ENCODE measurements at places on chromosomes 11 and 22.

- DNase-seq, result no peak
These were observed 41.1 kb downstream of the RPL27A start for GRCh38 chr11:8723711-8724110.

DNA sequence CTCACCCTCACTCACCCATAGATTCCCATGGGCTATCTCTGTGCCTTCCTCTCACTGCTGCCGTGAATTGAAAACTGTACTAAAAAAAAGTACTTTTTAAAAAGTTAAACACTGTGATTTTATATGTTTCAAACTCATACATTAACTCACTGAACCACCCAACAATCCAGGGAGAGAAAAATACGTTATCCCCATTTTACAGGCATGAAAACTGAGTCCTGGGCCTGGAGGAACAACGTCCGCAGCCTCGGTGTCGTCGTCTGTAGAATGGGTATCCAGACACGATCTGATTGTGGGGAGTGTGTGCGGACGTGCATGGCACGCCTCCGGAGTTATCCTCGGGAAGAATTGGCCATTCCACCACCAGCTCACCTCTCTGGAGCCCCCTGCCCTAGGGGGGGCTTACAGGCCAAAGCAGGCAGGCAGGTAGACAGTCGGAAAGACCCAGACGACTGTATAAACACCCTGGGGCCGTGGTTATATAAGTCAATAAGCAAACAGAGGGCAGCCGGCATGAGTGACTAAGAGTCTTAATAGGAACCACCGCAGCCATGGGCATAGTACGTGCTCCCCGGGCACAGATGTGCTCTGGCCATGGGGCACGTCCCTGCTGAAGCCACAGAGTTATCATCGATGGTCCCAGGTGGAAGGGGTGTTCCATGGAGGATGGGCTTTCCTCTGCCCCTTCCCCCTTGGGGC is 7.1 kb upstream of the PDGFB start:
- DNase-seq, result no peak

DNA sequence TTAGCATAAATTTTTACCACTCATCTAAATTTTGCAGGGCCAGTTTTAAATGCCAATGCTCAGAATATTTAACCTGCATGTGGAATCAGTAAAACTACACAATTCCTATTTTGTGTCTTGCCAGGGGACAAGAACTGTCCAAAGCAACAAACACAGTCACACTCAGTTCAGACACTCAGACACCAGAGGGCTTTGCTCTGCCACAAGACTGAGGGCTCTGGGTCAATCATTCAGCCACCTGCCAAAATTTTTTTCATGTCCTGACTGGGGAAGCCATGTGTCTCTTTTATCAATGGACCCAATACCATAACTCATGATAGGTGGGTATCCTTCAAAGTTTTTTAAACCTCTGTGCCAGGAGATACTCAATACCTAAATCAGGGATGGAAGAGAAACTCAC is 304.0 kb upstream of the ANO3 start:
- DNase-seq, result no peak

DNA sequence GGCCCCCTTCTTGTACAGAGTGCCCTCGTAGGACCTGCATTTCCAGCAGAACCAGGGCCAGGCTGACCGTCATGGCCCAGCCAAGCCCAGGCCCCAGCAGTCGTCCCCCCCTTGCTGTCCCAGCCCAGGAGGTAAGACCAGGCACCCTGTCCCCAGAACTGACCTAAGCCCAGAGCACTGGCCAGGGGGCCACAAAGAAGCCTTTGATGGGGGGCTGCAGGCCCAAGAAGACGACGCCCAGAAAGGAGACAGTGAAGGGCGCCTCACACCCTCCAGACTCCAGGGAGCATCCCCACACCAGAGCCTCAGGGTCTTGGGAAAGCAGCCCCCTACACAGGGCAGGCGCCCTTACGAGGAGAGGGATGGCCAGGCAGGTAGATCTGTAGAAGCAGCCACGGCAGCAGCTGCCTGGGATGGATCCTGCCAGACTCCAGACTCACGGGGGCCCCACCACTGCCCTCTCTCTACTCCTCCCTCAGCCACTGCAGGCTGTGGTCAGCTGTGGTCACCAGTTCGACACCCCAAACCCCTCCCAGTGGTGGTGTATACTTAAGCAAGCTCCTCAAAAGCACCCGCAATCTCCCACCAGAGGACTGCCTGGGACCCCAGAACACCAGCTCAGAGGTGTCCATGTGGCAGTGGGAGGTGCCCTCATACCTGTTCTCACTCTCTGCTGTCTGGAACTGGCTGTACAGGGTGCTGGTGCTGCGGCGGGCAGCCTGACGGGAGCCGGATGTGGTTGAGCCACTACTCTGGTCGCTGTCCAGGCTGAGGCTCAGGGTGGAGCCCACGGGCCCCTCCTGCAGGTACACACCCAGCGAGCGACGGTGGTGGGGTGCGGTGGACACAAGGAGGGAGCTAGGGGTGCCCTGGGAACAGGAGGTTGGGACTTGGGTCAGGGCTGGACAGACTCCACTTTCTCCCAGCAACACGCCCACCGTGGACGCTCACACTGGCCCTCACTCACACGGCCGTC is 27.0 kb downstream of the SBF1 start:
- no peak for DNase-seq

DNA sequence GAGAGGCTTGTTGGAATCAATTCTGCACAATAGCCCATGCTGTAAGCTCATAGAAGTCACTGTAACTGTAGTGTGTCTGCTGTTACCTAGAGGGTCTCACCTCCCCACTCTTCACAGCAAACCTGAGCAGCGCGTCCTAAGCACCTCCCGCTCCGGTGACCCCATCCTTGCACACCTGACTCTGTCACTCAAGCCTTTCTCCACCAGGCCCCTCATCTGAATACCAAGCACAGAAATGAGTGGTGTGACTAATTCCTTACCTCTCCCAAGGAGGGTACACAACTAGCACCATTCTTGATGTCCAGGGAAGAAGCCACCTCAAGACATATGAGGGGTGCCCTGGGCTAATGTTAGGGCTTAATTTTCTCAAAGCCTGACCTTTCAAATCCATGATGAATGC is 13.3 kb downstream of the SERPIND1 start:
- no peak for DNase-seq

DNA sequence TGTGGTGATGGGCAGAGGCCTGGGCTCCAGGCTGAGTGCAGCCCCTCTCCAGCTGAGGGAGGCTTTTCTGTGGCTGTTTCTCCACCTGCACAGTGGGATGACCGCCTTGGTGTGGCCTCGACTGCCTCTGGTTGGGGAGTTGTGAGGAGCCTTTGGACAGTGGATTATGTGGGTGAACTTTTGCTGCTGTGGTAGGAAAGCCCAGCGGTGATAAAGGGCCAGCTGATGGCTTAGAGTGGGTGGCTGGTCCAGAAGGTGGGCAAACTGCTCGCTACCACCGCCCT is 1.4 kb upstream of the ESRRA start:
- no peak for DNase-seq

DNA sequence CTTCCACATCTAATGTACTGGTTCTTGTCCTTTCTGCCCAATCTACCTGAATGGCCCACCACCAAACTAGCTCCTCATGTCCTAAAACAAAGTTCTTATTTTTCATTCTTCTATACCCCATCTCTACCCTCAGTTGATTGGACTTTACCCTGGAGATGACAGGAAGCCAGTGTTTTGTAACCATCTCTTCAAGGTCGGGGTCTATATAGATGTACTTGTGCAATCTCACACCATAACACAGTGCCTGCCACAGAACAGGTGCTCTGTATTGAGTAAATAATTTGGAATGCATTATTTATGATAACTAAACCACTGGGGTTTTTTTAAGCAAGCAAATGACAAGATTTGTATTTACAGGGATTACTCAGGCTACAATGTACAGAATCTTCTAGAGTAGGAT is 76.7 kb upstream of the FAM181B start:
- DNase-seq, result peak; percentile 49

GRCh38 chr11:76781046-76781801 is 1.9 kb upstream of the TSKU start:
- peak; percentile 46 for DNase-seq

DNA sequence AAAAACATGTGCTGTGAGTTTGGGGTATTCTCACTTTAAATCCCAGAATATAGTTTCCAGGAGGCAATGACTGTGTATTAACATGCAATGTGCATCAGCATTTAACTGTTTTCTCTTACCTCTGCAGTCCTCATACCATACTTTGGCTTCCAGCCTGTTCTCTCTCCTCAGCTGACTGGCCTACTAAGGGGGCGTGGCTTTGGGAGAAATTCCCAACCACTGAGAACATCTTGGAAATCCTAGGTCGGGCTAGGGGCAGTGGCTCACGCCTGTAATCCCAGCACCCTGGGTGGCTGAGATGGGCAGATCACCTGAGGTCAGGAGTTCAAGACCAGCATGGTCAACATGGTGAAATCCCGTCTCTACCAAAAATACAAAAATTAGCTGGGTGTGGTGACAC is 13.5 kb upstream of the ZC3H12C start:
- no peak for DNase-seq

- DNase-seq, result no peak
These were observed 105.8 kb downstream of the UVRAG start for GRCh38 chr11:75920848-75921247.
